Globus pallidus (tissue), 1 donor: ENCODE measurements at places on chromosomes 16 and 17.

- no peak for DNase-seq
Measured at GRCh38 chr17:10738521-10739258, 8.9 kb upstream of the TMEM220 start.

DNA sequence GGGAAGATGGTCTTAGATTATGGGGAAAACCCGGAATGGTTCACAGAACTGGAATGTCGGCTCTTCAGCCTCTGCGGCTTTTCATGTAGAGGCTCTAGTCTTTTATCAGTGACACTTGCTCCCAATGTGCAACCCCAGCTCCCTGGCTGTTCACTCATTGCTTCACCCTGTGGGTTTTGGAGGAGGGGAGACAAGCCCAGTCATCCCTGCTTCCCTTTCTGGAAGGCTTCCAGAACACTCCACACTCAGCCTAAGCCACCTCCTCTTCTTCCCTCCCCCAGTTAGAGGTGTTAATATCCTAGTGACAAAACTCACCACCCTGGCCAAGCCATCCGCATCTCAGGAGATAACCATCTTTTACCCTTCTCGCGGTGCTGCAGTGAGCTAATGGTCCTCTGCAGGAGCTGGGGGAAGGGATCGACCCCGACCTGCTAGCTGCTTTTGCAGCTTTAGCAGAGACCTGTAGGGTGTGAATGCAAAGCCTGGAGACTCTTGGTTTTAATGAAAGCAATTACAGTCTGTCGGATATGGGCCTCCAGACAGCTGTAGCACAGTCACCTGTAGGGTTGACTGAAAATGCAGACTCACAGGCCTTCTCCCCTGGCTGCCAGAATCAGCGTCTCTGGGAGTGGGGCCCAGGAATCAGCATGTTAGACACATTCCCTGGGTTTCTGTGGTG is 24.3 kb upstream of the LASP1NB start:
- DNase-seq, result no peak

DNA sequence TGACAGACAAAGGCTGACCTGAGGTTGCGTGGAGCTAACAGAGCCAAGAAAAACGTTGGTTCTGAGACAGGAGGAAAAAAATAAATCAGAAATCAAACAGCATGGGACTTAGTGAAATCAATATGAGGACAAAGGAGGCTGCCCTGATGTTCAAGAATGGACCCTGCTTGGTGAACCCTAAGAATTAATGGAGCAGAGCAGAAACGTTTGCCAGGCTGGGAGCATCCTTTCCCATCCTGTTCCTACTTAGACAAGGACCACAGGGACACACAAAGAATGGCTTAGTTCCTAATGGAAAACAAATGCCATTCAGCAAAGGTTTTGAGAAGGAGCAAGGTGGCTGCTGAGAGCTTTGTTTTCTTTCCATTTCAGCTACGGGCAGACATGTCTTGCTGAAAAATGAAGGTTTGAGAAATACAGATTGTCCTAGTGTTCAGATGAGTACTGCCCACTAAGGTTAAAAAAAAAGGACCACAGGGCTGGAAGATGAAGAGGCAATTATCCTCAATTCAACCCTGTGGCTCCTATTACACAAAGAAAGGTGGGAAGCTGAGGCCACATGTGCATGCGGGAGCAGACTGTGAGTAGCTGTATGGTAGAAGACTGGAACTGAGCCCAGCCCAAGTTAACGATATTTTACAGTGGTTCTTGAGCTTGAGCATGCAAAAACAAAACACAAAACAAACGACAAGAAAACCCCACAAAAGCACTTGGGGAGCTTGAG is 230.1 kb downstream of the SLC39A11 start:
- DNase-seq, result no peak

GRCh38 chr16:12675046-12675445 is 128.6 kb downstream of the CPPED1 start:
- DNase-seq, result no peak

- DNase-seq, result no peak
Measured at GRCh38 chr16:68711421-68712139, 25.5 kb upstream of the CDH1 start.

GRCh38 chr17:32567511-32567910 is 80.7 kb downstream of the CDK5R1 start:
- DNase-seq, result no peak

DNA sequence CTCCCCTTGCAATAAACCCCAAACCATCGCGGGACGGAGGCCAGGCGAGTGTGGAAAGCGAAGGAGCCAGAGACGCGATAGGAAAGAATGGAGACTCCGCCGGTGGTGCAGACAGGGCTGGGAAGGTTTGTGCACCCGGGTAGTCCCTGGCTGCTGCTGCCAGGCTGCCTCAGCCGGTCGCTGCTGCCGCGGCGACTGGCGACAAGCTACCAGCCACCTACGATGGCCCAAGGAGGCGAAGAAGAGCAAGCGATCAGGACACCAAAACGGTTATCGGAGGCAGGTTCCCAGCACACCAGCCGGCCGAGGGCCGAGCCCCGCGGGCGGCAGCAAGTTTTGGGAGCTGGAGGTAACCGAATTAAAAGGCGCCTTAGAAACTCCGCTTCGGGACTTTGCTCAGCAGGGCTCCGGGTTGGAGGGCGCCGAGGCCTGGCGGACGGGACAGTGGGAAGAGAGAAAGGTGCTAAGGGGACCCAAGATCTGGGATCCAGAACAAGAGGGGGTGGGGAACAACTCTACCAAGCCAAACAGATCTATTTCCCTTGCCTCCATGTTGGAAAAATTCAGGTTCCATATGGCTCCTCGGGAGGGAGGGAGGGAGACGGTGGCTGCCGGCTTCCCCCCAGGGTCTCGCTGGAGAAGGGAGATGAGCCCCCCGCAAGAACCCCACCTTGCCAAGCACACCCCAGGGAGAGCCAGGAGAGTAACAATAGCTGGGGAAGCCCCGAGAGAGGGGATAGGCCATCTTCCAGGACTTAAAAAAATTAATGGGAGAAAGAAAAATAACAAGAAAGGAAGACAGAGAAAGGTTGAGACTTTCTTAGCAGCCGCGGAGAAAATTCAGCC is 9.7 kb upstream of the HOXB2 start:
- DNase-seq, result no peak

- no peak for DNase-seq
Measured at GRCh38 chr16:75096656-75097055, 19.9 kb downstream of the LDHD start.
